ENCODE measurements at places on chromosomes 1 and 21.

- no peak for DNase-seq
Observed at GRCh38 chr1:67626090-67626860, 58.7 kb upstream of the GADD45A start.

- DNase-seq: no peak
Observed at GRCh38 chr1:7076117-7076516, 290.9 kb downstream of the CAMTA1 start.

GRCh38 chr1:11037740-11038182 lies 9.3 kb downstream of the MASP2 start:
- DNase-seq: peak; percentile 93

DNA sequence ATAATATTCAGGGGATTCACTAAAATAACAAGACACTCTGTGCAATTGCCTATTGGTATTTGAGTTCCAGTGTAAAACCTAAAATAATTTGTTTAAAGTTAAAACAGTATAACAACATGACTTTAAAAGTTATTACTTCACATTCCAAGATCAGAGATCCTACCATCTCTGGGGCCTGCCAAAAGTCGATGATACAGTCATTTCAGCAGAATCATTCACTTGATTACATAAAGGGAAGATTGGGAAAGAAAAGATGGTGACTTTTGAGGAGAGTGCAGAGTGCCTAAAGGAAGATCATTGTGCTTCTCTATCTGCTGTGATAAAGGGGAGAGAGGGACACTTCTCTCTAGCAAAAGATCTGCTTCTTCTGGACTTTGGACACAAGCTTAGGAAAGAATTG lies 784.4 kb upstream of the ADGRL4 start:
- no peak for DNase-seq

- no peak for DNase-seq
Observed at GRCh38 chr1:54879872-54880271, 7.1 kb downstream of the DHCR24 start.

GRCh38 chr1:151343587-151343986 lies 3.5 kb downstream of the RFX5 start:
- DNase-seq: no peak

- no peak for DNase-seq
Observed at GRCh38 chr1:235507623-235508022, 3.4 kb upstream of the B3GALNT2 start.

GRCh38 chr1:244980605-244981004 lies 116.3 kb upstream of the HNRNPU start:
- no peak for DNase-seq

DNA sequence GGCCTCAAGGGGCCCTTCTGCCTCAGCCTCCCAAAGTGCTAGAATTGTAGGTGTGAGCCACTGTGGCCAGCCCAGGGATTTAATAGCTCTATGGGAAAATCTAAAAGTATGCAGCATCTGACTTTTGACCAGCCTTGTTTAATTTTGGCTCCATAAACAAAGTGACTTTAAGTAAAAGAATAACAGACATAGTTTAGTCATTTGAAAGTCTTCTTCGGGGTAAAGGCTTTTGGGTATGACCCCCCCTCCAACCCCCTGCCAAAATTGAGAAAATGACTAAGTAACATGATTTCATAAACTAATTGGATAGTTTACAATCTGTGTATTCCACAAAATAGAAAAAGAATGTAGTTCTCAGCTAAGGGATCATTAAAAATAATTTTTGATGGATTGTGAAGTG lies 17.0 kb downstream of the GPBP1L1 start:
- no peak for DNase-seq

DNA sequence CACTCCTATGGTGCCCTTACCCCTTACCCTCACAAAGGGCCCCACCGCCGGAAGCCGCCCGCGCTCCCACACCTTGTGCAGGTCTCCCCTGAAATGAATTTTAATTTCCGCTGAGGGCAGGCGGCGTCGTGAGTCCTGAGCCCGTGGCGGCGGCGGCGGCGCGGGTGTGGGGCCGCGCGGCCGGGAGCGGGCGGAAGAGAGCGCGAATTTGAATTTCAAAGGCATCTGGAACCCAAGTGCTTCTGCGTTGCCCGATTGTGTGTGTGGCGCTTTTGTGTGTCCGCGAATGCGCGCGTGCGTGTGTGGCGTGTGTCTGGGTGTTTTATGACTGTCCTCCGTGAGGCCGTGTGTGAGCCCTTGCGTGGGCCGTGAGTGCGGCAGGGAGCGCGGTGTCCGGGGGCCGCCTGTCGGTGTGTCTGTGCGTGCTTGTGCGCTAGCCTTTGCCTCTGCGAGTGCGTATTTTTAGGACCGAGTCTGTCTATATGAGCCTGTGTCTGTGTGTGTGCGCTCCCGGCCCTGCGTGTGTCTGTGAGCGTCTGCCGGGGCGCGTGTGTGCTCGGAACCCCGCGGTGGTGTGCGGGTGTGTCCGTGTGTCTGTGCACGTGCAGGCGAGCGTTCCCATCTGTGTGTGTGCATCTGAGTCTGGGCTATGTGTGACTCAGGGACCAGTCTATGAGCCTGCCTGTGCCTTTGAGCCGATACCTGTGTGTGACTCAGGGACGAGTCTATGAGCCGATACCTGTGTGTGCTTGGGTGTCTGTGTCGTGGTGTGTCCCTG lies 7.9 kb upstream of the ADGRB2 start:
- peak; percentile 63 for DNase-seq

DNA sequence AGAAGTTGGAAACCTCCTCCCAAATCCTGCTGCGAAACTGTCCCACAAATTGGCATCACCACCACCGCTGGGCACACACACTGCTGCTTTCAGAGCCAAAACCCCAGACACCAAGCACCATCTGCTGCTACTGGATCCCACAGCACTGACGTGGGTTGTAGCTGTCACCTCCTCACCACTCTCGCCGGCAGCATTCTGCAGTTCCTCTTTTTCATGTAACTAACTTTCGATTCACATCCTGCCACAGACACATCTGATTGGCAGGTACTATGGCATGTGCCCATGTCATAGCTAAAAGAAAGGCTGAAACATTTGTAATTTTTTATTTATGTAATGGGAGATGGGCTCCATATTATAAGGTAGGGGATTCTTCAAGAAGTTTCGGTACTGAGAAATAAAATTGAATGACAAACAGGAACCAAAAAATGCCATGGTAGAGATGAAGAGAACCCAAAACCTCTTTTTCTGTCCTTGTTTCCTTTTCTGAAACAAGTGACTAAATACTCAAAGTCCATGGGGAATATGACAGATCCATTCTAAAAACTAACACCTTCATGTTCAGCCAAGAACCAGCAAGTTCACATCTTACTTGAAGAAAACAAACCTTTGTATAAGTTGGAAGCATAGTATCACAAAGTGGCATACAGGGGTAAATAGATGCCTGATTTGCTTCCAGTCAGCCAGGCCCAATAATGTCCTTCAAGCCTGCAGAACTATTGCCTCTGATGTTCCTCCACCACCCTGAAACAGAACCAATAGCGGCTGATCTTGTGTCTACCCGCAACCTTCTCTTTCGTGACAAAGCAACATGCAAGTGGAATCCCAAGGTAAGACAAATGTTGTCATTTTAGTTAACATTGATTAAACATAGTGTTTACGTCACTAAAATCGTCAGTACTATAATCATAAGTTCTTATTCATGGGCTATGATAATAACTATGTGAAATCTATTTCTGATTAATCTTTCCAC lies 26.6 kb upstream of the RGS13 start:
- no peak for DNase-seq

DNA sequence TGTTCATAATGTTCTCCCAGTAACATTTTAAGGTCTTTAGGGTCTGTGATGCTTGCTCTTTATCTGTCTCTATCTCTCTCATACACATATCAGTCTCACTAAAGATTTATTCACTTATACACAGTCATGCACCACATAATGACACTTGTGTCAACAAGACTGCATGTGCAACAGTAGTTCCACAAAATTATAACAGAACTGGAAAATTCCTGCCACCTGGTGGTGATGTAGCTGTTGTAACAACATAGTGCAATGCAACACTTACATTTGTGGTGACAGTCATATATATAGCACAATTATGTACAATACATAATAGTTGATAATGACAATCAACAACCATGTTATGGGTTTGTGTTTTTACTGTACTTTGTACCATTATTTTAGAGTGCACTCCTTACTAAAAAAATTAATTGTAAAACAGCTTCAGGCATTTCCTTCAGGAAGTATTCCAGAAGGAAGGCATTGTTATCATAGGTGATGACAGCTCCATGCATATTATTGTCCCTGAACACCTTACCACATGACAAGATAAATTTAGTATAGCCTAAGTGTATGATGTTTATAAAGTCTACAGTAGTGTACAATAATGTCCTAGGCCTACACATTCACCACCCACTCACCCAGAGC lies 8.1 kb downstream of the TDRD5 start:
- DNase-seq: peak; percentile 59

GRCh38 chr21:14771593-14771992 lies 225.5 kb upstream of the SAMSN1 start:
- no peak for DNase-seq

All from hepatocyte (in vitro differentiated cells).